ENCODE measurements at places on chromosomes 12 and 14.

DNA sequence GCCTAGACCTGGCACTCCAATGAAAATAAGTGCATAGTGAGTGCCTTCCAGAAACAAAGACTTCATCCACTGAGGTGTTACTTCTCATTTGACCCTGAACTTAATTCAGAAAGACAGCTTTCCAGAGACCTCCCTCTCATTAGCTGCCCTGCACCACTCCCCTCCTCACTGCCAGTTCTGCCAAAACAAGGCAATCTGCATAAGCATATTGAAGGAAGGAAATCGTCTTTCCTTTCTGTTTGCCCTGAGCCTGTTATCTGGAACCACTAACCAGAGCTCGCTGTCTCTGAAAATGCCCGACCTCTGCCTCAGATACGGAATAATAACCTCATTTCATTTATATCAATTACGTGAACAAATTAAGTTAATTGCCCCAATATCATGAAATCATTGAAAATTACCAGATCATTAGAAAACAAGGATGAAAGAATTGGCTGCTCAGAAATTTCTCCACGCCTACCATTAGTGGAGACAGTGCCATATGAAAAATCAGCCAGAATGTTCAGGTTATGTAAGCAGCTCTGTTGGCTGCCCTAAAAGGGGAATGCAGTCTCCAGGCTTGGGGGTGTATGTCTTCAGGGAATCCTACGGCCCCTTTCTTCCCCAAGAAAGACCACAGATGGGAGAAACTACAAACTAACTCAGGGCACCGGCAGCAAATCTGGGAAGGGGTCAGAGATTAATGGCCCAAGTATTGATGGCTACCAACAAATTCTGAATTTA is 149.9 kb upstream of the FKBP4 start:
- DNase-seq, result no peak

DNA sequence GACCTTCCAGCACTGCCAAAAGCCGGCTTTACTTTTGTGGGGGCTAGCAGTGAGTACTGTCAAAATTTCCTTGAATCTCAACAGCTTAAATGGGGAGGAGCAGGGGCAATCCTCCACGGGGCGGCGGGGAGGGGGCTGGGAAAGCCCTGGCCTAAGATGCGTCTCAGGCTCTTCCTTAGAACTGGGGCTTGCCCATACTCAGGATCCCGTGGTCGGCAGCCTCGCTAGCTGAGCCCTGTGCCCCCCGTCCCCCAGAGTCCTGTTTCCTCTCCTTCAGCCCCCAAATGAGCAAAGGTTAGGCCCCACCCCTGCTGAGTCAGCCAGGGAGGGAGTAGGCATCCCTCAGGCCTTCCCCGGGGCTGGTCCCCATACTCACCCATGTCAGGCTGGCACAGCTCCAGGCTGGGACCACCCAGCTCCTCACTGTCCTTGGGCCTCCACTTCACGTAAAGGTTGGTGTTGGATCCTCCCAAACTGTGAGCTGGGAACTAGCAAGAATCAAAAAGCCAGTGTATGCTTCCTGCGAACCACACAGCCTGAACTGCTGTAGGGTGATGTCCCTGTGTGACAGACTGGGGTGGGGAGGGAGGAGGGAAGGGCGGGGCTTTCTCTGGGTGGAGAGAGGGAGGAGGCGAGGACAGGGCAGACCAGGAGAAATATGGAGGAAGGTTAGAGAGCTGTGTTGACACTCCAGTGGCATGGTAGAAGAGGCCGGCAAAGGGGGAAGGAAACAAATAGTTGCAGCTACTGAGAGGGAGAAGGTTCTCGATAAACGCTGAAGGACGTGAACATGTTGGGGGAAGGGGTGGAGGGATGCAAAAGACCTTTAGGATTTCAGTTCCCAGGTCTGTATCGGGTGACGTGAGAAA is 5.9 kb upstream of the BAZ2A start:
- peak; percentile 92 for DNase-seq

DNA sequence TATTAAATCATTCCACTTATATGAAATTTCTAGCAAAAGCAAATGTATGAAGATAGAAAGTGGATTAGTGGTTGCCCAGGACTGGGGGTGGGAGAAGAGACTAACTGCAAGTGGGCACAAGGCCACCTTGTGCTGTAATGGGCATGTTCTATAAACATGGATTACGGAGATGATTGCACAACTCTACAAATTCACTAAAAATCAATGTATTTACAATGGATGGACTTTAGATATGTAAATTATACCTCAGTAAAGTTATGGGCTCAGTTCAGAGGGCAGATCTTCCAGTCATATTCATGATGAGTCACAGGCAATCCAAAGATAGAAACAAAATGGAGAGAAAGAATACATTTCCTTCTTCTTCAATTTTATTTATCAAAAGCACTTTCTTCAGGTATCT is 173.9 kb downstream of the NDUFA12 start:
- no peak for DNase-seq

GRCh38 chr12:110253176-110253575 is 27.9 kb upstream of the ATP2A2 start:
- DNase-seq, result no peak

- no peak for DNase-seq
These were observed 19.1 kb downstream of the ANKRD9 start for GRCh38 chr14:102490456-102490855.

- DNase-seq, result no peak
These were observed 117.2 kb upstream of the PMCH start for GRCh38 chr12:102314821-102315220.

DNA sequence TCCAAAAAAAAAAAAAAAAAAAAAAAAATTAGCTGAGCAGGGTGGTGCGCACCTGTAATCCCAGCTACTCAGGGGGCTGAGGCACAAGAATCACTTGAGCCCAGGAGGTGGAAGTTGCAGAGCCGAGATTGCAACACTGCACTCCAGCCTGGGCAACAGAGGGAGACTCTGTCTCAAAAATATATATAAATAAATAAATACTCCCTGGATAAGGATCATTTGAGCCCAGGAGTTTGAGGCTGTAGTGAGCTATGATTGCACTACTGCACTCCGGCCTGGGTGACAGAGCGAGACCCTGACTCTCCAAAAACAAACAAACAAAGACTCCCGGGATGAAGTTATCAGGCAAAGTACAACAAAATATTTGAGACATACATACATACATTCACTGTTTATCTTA is 3.3 kb upstream of the NAA25 start:
- no peak for DNase-seq

DNA sequence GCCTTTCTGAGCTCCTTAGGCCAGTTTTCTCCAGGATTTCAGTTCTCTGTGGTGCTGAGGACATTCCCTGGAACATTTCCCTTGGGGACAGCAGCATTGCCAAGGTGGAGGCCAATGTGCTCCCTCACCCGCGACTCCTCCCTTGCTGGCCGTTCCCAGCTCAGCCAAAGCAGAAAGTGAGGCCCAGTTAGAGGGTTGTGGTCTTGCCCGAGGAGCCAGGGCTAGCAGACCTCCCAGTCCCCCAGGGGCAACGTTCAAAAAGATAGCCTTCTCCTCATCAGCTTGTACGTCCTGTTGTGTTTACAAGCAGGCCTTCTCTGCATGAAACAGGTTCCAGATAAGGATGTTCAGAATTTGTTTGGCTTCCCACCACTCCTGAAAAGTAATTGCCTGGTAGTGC is 78.4 kb downstream of the SSPN start:
- peak; percentile 45 for DNase-seq

DNA sequence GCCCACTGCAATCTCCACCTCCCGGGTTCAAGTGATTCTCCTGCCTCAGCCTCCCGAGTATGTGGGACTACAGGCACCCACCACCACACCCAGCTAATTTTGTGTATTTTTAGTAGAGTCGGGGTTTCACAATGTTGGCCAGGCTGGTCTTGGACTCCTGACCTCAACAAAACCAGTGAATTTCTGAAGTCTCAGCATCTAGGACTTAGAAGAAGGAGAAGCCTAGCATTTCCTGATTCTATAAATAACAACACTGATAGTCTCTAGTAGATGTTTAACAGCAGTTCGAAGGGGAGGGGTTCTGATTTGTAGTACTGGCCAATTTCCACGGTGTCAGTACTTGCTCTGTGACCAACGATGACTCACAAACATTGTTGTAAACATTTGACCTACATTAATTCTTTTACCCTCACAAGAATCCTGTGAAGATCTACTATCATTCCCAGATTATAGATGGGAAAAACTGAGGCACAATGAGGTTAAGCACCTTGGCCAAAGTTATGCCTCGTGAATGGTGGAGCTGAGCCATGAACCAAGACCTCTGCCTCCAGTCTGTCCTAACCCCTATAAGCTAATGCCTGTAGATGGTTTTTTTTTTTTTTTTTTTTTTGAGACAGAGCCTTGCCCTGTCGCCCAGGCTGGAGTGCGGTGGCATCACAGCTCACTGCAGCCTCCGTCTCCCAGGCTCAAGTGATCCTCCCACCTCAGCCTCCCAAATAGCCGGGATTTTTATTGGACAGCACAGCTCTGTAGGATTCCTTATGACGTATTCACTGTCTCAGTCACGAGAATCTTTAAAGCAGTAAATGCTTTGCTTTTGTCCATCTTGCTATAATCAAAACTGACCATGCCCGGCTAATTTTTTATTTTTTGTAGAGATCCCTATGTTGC is 5.2 kb downstream of the P2RX4 start:
- no peak for DNase-seq

DNA sequence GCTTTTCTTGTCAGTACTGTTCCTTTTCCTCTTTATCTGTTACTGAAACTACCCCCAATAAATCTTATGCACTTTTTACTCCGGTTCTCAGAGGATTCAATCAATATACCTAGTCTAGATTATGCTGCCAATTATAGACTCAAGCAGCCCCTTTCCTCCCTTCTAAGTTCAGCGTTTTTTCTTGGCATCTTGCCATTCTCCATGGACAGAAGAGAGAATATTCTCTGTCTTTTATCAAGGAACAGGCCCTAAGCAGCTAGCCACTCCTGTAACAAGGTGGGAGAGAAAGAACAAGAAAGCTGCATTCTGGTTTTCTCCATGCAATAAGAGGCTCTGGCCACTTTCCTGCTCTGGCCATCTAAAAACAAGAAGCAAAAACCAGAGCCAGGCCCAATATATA is 263.0 kb upstream of the ALG10 start:
- DNase-seq, result no peak

DNA sequence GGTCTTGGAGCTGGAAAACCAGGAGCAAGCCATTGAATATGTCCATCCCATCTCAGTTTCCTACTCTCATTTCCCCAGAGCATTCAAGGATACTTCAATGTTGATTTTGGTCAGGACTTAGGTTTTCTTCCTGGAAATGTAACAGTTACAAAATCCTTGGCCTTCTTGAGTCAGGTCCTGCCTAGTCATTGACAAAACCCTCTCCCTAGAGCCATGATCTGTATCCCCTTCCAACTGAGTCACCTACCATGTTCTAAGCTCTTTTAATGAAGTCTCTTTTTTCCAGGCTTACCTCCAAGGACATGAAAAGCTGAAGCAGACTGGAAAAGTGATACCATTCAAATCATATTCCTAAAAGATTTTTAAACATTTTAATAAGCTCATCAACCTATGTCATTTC is 549.2 kb downstream of the GALC start:
- DNase-seq, result no peak

DNA sequence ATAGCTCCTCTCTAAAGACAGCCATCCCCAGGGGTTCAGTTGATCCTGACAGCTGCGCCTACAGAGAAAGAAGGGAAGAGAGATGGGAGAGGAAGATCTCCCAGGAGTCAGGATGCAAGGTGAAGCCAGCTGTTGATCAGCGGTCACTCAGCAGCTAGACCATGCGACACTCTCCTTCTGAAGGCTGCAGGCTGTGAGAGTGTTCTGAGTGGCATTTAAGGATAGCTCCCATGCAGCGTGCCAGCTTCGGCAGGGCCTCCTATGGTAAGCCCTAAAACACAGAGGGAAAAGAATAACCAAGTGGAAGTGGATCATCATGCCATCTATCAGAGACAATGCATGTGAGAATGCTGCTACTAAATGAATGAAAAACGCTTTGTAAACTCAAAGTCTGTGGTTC is 197.9 kb upstream of the NUDT4 start:
- DNase-seq, result no peak

DNA sequence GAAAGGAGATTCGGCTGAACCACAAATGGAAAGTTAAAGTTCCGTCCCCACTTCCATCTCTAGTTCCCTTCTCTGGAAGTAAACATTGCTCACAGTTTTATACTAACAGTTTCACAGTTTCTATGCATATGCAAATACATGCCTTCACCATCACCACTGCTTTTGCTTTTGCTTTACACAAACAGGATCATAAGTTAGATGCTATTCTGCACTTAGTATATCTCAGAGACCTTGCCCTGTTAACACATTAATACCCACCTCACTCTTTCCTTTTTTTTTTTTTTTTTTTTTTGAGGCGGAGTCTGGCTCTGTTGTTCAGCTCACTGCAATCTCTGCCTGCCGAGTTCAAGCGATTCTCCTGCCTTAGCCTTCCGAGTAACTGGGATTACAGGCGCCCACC is 890 bp downstream of the TEP1 start:
- DNase-seq, result no peak

- DNase-seq, result peak; percentile 29
These were observed 34.5 kb upstream of the NFYB start for GRCh38 chr12:104172570-104172947.

DNA sequence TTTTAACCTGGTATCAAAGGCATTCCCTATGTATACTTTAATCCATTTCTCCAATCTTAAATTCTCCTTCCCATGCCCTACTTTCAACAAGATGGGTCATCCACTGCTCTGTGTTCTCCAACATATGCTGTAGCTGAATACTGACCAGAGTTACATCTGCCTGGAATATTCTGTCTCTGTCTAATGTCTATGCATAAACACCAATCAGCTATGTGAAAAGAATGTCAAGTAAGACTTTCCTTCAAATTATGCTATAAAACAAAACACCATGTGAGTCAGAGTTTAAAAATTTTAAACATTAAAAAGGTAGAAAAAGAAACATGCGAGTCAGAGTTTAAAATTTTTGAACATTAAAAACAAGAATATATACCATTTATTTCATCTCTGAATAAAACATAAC is 19.3 kb downstream of the NT5DC3 start:
- no peak for DNase-seq

DNA sequence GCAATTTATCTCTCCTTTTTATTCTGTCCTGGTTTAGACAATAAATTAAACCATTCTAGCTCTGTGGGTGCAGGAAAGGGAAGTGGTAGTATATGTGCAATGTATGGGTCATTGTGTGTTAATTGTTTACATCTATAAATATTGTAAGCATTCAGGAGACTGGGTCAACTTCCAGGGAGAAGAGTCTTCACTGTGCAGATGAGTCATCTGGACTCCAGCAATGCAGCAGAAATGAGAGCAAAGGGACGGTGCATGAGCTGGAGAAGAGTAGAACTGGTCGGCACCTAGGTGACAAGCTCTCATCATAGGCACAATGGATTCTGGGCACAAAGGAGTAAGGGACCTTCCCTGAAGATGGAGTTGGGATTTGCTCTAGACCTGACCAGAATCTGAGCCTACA is 211.1 kb upstream of the DAAM1 start:
- DNase-seq, result no peak

GRCh38 chr12:115869604-115870003 is 407.9 kb downstream of the MED13L start:
- DNase-seq, result no peak

DNA sequence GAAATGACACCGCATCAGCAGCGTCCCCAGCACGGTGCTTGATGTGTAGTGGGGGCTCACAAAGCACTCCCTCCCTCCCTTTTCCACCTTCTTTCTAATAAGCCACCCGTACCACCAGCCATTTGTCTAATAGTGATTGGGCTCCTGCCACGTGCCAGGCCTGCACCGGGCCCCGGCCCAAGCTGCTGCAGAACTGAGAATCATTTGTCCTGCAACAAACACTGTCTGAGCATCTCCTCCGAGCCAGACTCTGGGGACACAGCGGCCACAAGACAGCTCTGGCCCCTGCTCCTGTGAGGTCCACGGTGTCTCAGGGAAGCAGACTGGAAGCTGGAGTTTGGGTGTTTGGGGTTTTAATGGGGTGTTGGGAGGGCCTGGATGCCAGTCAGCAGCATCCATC is 43.9 kb downstream of the MVK start:
- no peak for DNase-seq

All from BE2C (cell line).